KBM-7 (cell line): ENCODE measurements at places on chromosomes 16 and 17.

- DNase-seq: no peak
Measured at GRCh38 chr16:57260294-57260929, 15.4 kb downstream of the ARL2BP start.

GRCh38 chr17:77032929-77033328, 107.8 kb upstream of the SEC14L1 start:
- DNase-seq: no peak

DNA sequence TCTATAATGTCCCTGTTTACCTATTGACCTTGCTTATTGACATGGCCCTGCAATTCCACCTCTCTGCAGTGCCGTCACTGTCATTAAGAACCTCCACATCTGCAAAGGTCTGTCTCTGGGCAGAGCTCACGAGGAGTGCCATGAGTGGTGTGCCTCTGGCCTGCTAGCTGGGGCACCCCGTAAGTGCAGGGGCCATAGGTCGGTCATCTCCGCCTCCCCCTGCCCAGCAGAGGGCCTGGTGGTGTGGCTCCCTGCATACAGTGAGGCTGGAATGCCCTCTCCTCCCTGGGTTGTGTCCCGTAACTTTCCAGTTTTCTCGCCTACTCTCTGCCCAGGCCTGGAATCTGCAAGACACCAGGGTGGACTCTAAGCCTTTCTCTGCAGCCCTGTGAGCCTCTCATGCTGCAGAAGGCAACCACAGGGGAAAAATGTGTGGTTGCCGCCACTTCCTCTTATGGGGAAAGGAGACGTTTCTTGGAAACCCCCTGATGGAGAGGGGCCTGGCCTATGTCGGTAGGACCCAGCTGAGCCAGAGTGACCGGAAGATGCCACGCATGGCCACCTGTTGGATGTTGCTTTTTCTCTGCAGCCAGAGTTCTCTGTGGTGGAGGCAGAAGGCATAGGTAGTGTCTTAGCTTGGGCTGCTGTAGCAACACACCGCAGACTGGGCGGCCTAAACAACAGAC, 2.7 kb upstream of the SNX20 start:
- peak; percentile 91 for DNase-seq

DNA sequence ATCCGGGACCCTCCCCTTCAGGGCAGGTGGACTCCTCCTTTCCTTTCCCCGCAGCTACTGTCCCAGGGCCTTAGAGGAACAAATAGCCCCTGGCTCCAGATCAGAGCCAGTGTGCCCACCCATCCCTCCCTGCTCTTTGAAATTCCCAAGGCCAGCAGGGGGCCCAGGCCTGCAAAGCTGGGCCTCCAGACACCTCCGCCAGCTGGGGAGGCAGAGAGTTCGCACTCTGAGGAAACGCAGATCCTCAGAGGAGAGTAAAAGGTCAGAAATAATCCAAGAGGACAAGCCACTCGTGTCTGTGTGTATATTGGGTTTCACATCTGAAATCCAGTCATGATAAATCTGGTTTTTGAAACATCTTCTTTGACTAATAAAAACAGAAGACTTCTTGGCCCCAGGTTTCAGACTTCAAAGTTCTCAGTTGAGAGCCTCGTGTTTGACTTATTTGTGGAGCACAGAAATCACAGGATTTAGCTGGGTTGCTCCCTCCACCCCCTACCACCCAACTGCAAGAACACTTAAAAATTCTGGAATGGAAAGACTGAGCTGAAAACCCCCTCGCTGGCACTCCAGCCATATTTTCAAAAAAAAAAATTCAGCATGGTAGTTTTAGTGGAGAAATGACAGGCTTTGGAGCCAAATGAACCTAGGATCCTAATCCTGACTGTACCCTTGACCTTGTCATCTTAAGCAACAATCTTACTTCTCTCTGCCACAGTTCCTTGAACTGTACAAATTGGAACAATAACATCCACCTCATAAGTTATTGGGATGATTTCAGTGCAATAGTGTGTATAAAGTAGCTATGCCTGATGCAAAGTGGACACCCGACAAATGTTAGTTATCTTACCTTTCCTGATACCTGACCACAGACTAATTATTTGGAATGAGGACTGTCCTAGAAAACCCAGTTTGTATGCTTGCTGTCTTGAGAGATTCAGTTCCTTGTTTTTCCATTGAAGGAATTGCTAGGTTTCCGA, 44.5 kb upstream of the TBX2 start:
- DNase-seq: no peak

DNA sequence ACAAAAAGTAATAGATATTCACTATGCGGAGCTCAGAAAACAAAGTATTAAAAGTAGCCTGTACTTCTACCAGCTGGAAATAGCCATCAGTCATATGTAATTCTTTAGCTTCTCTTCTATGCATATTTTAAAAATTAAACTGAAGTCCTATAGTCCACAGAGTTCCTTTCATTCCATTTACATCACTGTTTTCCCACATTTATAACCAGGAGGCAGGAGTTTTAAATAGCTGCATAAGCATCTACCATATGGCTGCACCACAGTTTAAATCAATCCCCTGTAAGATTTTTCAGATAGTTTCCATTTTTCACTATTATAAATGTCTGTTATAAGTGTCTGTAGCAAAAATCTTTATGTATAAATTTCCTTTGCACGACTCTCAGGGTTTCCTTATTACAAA, 45.1 kb downstream of the ZFHX3 start:
- no peak for DNase-seq

GRCh38 chr17:49971848-49972485, 3.0 kb downstream of the DLX4 start:
- DNase-seq: no peak

GRCh38 chr17:39739885-39740356, 2.2 kb downstream of the GRB7 start:
- no peak for DNase-seq
